GF-D8 (cell line): ENCODE measurements at places on chromosomes 2 and 18.

DNA sequence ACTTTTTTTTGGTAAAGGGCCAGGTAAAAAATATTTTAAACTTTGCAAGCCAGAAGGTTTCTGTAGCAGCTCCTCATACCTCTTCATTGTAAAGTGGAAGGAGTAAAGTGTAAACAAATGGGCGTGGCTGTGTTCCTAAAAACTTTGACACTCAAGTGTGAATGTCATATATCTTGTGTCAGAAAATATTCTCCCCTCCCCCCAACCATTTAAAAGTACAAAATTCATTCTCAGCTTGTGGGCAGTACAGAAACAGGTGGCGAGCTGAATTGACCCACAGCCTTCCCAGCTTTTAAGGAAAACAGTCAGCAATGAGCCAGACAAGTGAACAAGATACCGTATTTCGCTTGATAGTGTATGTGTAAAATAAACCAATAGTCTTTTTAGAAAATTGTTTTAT, 4.0 kb downstream of the YPEL5 start:
- no peak for DNase-seq

DNA sequence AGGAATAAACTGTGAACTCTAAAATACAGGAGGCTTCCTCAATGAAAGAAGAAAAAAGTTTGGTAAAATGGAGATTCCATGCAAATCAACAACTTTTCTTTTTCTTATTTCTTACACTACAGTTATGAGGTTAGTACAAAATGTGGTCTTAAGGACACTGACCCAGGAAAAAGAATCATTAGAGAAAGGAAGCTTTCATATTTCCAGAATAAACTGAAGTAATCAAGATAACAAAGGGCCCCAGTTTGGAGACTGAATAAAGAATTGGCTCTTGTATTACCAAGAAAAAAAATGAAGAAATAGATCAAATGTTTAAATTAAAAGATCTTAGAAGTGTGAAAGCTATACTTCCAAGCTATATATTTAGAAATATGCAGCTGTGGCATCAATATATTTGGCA, 72.3 kb downstream of the SLC66A3 start:
- DNase-seq, result no peak

DNA sequence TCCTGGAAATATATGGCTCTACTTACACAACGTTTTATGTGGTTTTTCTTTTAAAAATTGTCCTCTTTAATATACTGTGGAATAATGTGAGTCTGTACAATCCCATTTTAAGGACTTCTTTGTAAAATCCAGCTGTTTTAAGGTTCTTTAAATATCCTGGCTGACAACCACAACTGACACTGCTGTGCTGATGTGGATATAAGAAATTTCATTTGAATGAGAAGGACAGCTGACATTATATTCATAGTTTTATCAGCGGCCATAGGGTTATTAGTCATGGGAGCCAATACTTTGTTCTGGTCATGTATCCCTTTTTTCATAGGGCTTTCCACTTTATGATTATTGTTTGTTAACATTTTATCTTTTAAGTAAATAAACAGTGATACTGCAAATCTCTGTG, 169.5 kb downstream of the CAMKMT start:
- no peak for DNase-seq

- DNase-seq, result no peak
These were observed 25.9 kb downstream of the STPG4 start for GRCh38 chr2:47129191-47129706.

- DNase-seq, result no peak
These were observed 63.8 kb downstream of the RTP5 start for GRCh38 chr2:241933179-241933911.

DNA sequence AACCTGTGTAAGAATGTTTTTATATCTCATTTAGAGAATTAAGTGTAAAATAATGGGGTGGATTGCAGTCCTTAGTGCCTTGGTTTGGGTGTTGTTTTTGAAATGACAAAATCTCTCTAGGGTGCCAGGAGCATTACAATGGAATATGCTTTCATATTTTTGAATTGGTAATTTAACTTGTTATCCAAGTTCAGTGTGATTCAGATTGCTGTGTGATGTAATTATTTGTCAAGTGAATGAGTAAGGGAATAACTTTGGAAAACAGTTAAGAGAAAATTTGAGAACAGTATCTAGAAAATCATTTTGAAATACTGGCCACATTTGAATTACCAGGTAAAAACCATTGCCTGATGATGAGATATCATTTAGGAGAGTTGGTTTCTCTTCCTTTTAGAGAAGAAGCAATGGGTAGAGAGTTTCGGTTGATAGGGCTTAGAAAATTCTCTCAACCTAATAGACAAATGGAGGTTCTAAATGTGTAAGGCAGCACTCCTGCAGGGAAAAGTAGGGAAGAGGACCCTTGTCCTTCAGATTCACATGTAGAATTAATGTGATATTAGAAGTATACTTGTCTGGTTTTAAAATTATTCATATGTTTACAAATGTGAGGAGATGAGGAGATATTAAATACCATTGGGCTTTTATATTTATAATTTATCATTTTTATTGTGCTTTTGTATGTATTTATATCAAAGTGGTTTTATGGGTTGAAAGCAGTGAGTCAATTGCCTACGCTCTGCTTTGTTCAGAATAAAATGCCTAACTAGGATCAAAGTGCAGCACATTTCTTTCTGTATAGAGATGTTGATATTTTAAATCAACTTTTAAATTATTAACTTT, 124.8 kb downstream of the PHLPP1 start:
- DNase-seq, result no peak

- no peak for DNase-seq
These were observed 32.5 kb upstream of the CD28 start for GRCh38 chr2:203673933-203674332.

GRCh38 chr18:47772374-47773248, 157.8 kb downstream of the SMAD2 start:
- DNase-seq, result peak; percentile 32

GRCh38 chr2:222433332-222434173, 9.2 kb downstream of the SGPP2 start:
- no peak for DNase-seq

DNA sequence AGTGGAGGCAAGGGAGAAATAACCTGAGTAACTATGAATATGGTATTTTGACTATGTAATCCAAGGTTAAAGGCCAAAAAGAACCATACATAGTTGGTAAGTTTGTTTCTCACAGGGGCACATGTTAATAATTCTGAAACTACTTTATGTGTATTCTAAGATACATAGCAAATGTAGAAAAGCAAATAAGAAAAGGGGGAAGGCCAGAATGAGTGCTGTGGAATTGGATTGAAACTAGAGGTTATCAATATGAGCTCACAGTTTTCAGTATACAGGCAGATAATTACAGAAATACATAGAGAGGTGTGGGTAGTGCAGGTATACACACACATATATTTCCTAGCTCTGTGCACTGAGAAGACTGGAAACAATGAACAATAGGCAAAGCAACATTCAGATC, 13.7 kb downstream of the INO80C start:
- DNase-seq, result no peak

- DNase-seq, result no peak
These were observed 35.9 kb downstream of the INPP4A start for GRCh38 chr2:98480598-98480997.

DNA sequence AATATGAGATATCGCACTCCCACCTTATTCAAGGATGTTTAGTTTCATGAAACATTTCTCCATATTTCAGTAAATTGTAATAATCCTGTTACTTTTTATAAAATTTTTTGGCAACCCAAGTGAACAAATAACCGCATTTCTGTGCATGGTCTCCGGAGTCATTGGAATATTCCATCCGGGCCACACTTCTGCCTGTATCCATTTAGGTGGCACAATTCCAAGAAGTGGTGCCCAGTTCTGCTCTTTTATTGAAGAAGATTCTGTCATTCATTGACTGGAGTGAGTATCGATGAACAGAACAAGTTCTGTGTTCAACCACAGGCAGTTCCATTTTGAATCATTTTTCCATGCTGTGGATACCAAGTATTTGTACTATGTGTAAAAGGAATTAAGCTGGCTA, 26.6 kb upstream of the ICOS start:
- no peak for DNase-seq

GRCh38 chr2:1538663-1539062, 125.4 kb downstream of the TPO start:
- DNase-seq, result no peak

DNA sequence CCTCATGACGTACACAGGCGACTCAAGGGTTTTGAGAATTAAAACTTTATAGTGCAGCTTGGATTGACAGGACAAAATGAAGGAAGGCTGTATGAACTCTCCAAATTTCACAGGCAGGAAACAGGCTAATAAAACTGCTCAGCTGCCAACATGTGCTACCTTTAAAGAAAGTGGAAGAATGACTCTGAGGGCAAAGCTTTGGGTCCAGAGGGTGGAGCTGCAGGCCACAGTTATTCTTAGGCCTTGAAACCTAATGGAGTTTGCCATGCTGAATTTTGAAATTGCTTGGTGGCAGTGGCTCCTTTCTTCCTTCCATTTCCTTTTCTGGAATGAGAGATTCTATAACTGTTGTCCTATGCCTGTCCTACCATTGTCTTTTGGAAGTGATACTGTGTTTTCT, 34.8 kb downstream of the HAT1 start:
- DNase-seq, result peak; percentile 65

DNA sequence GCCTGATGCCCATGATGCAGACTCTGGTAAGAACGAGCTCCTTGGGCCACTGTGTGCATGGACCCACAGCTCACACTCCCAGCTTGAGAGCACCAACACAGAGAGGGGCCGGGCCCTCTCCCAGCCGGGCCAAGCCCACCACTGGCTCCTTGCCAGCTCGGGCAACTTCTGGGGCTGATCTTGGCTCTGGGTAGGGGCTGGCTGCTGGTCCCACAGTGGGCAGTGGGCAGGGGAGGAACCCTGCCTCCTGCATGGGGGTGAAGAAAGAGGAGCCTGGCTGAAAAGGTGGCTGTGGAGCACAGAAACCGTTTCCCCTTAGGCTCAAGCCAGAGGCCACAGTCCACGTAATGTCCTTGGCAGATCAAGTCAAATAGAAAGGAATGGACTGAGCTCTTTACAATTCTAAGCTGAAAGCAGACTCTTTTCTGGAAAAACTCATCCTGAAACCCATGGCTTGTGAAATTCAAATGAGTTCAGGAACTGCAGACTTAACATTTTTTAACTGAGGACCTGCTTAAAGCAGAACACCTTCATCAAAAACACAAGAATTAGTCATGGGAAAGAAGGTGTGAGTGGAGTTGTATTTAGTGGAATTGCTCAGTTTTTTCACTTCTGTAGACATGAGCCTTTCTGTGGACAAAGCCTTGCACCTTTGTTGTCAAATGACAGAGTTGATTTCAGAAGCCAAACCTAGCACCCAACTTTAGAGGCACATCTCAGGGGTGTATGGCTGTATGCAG, 104.9 kb downstream of the STPG4 start:
- DNase-seq, result no peak

- no peak for DNase-seq
These were observed 102.2 kb downstream of the OSBPL6 start for GRCh38 chr2:178296394-178297090.

DNA sequence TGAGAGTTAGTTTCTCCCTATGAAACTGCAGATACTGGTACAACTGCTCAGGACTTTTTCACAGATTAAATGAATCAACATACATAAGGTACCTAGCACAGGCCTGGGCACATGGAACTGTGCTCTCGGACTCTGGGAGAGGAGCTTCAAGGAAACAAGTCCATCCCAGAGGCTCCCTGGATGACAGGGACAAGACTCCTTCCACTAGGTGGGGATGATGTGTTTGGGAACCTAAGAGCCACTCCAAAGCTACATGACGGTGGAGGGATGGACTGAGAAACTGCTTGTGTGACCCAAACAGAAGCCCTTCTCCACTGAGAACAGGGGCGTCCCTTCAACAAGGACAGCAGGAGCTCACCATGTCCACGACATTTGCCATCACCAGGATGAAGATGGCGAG, 37.1 kb downstream of the CENPO start:
- no peak for DNase-seq

- DNase-seq, result no peak
These were observed 124.7 kb downstream of the QPCT start for GRCh38 chr2:37469126-37469525.

DNA sequence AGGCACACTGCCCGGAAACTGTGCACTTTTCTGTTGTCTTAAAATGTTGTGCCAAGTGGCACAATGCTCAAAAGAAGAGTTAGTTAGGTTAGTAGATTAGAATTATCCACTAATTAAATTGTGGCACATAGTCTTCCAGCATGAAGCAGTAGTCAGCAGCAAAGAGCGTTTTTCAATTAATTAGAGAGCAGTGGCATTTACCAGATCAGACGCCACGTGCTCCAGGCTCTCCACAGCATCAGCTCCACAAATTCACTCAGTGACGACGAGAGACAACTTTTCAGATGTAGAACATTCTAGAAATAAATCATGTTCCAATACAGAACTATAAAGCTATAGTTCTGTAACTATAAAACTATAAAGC, 16.4 kb upstream of the RTTN start:
- DNase-seq, result no peak

DNA sequence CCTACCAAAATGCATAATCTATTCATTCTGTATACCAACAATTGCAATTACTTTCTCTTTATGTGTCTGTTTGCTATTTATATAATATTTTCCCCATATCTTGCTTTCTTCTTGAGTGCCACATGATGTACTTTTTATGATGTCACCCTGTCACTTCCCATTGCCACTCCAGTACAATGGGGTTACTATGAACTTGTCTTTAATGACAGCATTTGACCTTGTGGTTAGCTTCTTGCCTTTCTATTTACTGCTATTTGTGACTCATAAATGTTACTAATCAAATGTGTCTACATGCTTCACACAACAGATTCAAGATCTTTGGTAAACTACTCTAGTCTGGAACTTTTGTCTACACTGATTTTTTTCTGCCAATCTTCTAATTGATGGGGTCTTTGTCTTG, 486.3 kb downstream of the NR4A2 start:
- no peak for DNase-seq
